Stimulated activated CD8-positive, alpha-beta memory T cell treated with anti-CD3 and anti-CD28 coated beads, Interleukin-4, amount 100 ng/mL, for 4 hours (primary cell): ENCODE measurements at places on chromosomes 1 and 21.

GRCh38 chr1:181583598-181583997 is 100.3 kb downstream of the CACNA1E start:
- no peak for DNase-seq

- no peak for DNase-seq
Observed at GRCh38 chr1:214500340-214501055, 50.9 kb downstream of the PTPN14 start.

GRCh38 chr1:248823517-248824001 is 2.2 kb downstream of the SH3BP5L start:
- no peak for DNase-seq

DNA sequence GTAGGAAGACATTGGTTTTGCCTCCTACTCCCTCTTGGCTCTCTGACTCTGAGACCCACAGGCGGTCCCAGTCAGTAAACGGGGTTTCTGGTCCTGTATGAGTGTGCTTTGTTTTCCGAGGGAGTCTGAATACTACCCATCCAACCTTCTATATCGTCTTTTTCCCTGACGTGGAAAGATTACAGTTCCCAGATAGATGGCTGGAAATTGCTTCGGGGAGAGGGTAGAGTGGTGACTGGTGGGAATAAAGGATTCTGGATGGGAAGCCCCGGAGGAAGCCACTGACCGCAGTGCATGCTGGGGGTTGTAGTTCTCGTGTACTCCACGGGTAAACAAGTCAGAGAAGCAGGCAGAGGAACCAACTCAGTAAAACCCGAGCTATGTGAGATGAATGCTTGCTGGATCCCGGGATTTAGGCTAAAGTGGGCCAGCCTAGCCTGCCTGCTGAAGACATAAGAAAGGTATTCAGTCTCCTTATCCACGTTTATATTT is 66.2 kb upstream of the IRF2BP2 start:
- DNase-seq, result peak; percentile 14

GRCh38 chr1:217140041-217140901 is 417.0 kb upstream of the ESRRG start:
- DNase-seq, result no peak

- no peak for DNase-seq
Observed at GRCh38 chr1:232483826-232484225, 146.1 kb downstream of the SIPA1L2 start.

- DNase-seq, result no peak
Observed at GRCh38 chr1:34361781-34362357, 185.2 kb downstream of the C1orf94 start.
